ENCODE measurements at places on chromosomes 3 and 15.

DNA sequence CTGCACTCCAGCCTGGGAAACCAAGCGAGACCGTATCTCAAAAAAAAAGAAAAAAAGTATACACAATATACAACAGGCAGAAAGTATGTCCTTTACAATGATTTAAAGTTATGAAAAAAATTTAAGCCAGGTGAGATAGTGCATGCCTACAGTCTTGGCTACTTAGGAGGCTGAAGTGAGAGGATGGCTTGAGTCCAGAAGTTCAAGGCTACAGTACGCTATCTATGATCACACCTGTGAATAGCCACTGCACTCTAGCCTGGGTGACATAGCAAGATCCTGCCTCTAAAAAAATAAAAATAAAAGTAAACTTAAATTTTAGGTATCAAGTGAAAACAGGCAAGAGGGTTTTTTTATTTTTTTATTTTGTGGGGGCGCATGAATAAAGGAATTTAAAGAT, 3.1 kb upstream of the KNSTRN start:
- DNase-seq, result no peak

GRCh38 chr3:170497207-170498095, 78.8 kb downstream of the CLDN11 start:
- DNase-seq, result no peak

GRCh38 chr15:78012643-78013077, 64.9 kb downstream of the TBC1D2B start:
- DNase-seq, result no peak

DNA sequence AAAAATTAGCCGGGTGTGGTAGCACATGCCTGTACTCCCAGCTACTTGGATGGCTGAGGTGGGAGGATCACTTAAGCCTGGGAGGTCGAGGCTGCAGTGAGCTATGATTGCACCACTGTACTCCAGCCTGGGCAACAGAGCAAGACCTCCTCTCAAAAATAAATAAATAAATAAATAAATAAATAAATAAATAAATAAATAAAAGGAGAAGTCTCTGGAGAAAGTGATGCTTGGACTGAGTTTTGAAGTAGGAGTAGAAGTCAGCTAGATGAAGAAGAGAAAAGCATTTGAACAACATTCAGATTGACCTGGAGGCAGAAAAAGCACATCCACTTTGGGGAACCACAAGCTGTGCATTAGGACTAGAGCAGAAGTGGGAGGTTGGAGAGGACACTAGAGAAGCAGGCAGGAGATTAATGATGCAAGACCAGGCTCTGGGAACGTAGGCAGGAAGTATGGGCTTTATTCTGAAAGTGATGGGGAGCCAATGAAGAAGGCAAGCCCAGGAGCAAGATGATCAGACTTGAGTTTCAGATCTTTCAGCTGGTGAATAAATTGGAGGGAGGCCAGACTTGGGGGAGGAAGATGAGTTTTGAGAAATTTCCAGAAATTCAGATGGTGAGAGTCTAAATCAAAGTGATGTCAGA, 48.7 kb downstream of the KLHL6 start:
- DNase-seq, result no peak

GRCh38 chr3:145058483-145058882, 1086.9 kb downstream of the DIPK2A start:
- no peak for DNase-seq

- no peak for DNase-seq
These were observed 41.4 kb downstream of the CD200 start for GRCh38 chr3:112374333-112374734.

GRCh38 chr3:33839283-33839682, 40.9 kb downstream of the PDCD6IP start:
- no peak for DNase-seq

- no peak for DNase-seq
These were observed 64.5 kb downstream of the ALCAM start for GRCh38 chr3:105431200-105431599.

DNA sequence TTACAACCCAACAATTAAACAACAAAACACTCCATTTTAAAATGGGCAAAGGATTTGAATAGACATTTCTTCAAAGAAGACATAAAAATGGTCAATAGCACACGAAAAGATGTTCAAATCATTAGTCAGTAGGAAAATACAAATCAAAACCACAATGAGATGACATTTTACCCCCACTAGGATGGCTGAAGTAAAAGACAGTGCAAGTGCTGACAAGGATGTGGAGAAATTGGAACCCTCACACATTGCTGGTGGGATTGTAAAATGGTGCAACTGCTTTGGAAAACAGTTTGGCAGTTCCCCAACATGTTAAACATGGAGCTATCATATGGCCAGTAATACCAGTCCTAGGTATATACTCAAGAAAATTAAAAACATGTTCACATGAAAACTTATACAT, 11.6 kb downstream of the GALNT15 start:
- DNase-seq, result no peak

GRCh38 chr15:69663982-69664381, 211.4 kb downstream of the RPLP1 start:
- no peak for DNase-seq

All from germinal center (tissue), 1 donor.